T-helper 17 cell (primary cell): ENCODE measurements at places on chromosomes 13 and 19.

DNA sequence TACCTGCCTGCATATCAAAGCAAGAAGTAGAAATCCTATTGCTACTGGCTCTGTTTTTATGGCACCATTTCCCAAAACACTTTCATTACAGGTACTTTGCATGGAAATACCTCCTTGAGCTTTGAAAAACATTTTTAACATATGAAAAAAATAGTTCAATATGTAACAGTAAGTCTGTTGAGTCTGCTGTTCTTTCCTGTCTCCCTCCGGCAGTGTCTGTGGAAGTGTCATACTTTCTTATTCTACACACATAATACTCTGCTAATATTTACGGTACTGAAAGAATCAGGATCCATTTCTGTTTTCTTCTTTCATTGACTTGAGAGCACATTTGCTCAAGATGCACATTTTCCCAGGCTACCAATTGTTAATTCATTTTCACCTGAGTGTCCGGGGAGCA is 8.2 kb upstream of the SERTM1 start:
- no peak for DNase-seq

GRCh38 chr13:40581277-40581579 is 85.2 kb downstream of the FOXO1 start:
- DNase-seq, result no peak

GRCh38 chr13:90014038-90014437 is 1333.4 kb upstream of the MIR17HG start:
- no peak for DNase-seq

DNA sequence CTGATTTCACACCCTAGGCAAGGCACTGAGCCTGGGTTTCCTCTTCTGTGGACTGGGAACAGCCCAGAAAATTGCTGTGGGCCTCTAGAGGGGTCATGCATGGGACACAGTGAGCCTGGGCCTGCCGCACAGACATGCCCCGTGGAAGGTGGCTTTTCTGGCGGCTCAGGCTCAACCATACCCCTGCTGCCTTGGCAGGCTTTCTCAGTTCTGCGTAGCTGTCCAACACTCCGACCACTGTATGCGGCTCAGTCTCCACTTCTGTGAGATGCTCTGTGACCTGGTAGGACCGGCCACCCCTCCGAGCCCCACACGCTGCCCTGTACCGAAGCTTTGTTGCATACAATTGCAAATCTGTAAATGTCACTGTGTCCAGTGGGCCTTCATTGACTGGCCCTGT is 126.3 kb downstream of the UQCRFS1 start:
- DNase-seq, result no peak

GRCh38 chr13:24893863-24894262 is 129.9 kb downstream of the RNF17 start:
- no peak for DNase-seq

GRCh38 chr13:30704596-30704995 is 30.7 kb upstream of the ALOX5AP start:
- DNase-seq, result no peak

- peak; percentile 44 for DNase-seq
Measured at GRCh38 chr19:1252821-1253513, 4.6 kb downstream of the MIDN start.

GRCh38 chr19:9847087-9847671 is 12.1 kb downstream of the PIN1 start:
- no peak for DNase-seq

DNA sequence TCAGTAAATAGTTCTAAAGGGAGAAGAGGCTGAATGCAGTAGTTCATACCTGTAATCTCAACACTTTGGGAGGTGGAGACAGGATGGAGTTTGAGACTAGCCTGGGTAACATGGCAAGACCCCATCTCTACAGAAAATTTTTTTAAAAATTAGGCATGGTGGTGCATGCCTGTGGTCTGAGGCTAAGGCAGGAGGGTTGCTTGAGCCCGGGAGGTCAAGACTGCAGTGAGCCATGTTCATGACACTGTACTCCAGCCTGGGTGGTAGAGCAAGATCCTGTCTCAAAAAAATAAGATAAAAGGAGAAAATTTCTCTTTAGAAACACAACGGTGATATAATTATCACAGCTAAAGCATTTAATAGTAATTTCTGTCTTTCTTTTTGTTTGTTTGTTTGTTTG is 57.1 kb downstream of the SIPA1L3 start:
- DNase-seq, result no peak

DNA sequence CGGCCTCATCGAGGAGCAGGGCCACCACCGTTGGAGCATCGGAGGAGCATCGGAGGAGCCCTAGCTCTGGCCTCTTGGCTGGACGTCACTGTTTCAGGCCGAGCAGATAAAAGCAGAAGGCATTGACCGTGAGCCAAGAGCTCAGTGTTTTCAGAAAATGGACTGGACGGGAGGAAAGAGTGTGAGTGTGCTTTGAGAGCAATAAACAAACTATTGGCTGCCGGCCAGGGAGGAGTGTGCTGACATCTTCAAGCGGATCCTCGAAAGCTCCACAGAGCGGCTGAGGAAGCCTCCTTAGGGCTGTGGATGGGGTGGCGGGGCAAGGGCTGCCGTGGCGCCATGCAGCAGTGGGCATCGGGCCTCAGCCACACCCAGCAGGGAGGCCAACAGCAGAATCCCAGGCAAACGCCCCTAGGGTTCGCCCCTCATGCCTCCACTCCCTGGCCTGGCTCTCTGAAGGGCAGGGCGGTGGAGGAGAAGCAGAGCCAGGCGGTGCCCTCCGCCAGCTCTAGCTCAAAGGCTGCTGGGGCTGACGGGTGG is 41.8 kb downstream of the IRS2 start:
- no peak for DNase-seq

DNA sequence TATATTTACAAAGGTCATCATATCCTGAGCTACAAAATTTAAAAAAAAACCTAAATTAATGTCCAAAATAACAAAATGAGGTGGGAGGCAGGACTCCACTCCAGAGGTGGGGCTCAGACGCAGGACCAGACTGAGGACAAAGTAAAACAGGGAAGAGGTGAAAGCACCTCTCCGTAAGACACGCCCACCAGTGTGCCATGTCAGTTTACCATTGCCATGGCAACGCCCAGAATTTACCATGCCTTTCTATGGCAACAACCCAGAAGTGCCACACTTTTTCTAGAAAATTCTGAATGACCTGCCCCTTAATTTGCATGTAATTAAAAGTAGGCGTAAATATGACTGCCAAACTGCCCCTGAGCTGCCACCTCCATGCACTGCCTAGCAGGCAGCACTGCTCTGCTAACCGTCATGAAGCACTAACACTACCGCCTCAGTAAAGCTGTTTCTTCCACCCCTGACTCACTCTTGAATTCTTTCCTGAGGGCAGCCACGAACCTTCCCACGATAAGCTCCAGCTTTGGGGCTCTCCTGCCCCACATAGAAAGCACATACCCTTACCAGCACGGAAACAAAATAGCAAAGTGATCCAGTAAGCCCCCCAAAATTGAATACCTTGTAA is 22.3 kb upstream of the PDCD5 start:
- DNase-seq, result no peak
